ENCODE measurements at places on chromosomes 3 and 15.

DNA sequence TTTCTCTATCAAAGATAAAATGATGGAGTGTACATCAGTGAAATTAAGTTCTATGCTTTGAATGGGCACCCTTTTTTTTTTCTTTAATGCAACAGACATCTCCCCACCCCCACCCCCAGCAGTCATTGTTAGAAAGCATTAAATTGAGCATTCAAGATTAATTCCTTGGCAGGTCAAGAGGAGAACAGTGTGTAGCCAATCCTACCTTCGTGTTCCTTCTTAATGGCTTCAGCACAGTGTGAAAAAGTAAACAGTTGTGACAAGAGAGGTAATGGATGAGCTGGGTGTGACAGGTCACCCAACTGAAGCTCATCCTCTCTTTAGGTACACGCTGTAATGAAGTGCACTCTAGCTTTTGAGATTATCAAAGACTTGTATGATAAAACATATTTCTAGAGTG is 198.5 kb upstream of the RARB start:
- DNase-seq = no peak

DNA sequence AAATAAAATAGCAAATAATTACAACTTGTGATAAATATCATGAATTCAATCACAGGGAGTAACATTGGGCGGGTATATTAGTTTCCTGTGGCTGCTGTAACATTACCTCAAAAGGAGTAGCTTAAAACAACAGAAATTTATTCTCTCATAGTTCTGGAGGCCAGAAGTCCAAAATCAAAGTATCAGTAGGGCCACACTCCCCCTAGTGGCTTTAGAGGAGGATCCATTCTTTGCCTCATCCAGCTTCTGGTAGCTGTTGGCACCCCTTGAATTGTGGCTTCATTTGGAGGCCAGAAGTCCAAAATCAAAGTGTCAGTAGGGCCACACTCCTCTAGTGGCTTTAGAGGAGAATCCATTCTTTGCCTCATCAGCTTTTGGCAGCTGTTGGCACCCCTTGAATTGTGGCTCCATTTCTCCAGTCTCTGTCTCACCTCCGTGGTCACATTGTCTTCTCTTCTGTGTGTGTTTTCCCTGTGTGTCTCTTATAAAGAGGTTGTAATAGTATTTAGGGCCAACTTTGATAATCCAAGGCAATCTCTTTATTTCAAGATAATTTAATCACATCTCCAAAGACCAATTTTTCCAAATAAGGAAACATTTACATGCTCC is 3.1 kb upstream of the CFAP20DC start:
- no peak for DNase-seq

- DNase-seq = no peak
These were observed 19.2 kb downstream of the GYG1 start for GRCh38 chr3:149010504-149010951.

GRCh38 chr15:31089368-31090047 is 12.0 kb downstream of the TRPM1 start:
- no peak for DNase-seq

GRCh38 chr3:14120111-14120920 is 4.4 kb downstream of the CHCHD4 start:
- no peak for DNase-seq

GRCh38 chr3:195566797-195567196 is 16.9 kb downstream of the APOD start:
- DNase-seq = no peak

DNA sequence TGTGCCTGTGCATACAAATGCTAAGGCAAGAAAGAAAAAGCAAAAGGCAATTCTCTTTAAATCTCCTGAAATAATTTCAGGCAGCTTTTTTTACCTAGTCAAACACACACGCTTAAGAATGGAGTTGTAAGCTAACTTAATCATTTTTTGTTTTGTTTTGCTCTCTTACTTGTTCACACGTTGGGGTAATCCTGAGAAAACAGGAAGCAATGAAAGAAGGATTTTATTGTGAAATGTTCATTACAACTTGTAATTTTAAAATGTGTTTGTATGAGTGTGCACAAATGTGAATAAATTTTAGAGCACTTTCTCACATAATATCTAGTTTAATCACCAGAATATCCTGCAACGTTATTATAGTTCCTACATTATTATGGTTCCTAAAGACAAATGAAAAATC is 263.8 kb downstream of the LPP start:
- DNase-seq = no peak

GRCh38 chr3:110542552-110543150 is 529.0 kb upstream of the NECTIN3 start:
- no peak for DNase-seq

GRCh38 chr15:76200083-76200465 is 111.2 kb downstream of the ETFA start:
- no peak for DNase-seq

Data from activated CD4-positive, alpha-beta T cell treated with anti-CD3 and anti-CD28 coated beads for 1 hour (primary cell).